ENCODE measurements at places on chromosomes 6 and 20. TPM values are rescaled to one million over a fixed set of nuclear protein-coding genes. Genes with fewer than 3 reads are reported as not detected.

Gene POM121L2
- not detected for total RNA-seq

Gene RSPO3
- total RNA-seq: not detected

- no peak for DNase-seq
- no peak overlapping the region for H3K27ac ChIP-seq
- no peaks in the 10 kb centered on the region for H3K4me1 ChIP-seq
Observed at GRCh38 chr20:50675671-50676376, 15.5 kb downstream of the RIPOR3 start.

Gene GZF1
- total RNA-seq: 11.7 TPM

- H3K36me3 ChIP-seq: no peaks in the 10 kb centered on the region
- no peaks in the 10 kb centered on the region for H3K4me1 ChIP-seq
- no peak overlapping the region for H3K4me3 ChIP-seq
- no peak overlapping the region for H3K27ac ChIP-seq
Observed at GRCh38 chr6:138225953-138226352, 7.7 kb upstream of the PBOV1 start.

Gene GTSF1L
- total RNA-seq: 0.53 TPM

GRCh38 chr6:121760191-121760590 is 324.7 kb downstream of the GJA1 start:
- H3K27ac ChIP-seq: no peak overlapping the region
- no peak for DNase-seq
- no peaks in the 10 kb centered on the region for H3K4me1 ChIP-seq
- H3K27me3 ChIP-seq: no peaks in the 10 kb centered on the region

Gene CEP43
- total RNA-seq: 15.9 TPM

Gene RAET1G
- not detected for total RNA-seq

Gene RING1
- total RNA-seq: 42.6 TPM

Gene FAM162B
- total RNA-seq: not detected
